ENCODE measurements at places on chromosomes 7 and 10.

- DNase-seq = no peak
Measured at GRCh38 chr10:126065751-126066377, 169.5 kb downstream of the FANK1 start.

DNA sequence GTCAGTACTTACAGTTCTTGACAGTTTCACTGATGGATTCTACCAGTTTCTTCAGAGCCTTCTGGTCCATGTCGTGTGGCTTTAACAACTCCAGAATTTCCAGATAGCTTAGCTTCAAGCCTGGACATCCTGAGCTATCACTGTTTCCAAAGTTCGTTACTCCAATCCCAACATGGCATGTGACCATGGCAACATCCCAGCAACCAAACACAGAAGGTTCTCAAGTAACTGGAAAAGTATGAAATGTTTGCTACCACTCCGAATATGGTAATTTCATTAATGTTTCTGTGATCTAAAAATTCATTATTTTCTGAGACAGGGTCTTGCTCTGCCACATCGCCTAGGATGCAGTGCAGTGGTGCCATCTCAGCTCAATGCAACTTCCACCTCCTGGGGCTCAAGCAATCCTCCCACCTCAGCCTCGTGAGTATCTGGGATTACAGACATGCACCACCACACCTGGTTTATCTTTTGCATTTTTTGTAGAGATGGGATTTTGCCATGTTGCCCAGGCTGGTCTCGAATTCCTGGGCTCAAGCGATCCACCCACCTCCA lies 29.3 kb downstream of the RBM48 start:
- no peak for DNase-seq

DNA sequence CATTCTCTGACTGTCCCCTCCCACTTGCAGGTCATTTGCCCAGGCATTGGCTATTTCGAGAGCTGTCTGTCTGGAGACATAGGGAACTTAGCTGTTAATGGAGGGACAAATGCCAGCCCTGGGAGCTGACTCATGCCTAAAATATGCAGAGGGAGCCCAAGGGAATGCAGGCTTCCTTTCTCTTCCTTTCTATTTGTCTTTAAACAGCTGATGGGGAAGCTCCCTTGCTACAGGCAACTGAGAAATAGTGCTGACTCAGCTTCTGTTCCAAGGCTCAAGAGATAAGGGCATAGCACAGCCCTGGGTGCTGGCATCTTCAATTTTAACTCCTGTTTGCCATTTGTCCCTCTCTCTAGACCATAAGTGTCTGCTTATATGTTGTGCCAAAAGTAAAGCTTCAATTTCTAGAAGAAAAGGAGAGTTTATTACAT lies 82.7 kb upstream of the C1GALT1 start:
- peak; percentile 99 for DNase-seq

GRCh38 chr7:1558841-1559625 lies 3.0 kb upstream of the TMEM184A start:
- no peak for DNase-seq

- no peak for DNase-seq
Measured at GRCh38 chr10:31062856-31063255, 31.2 kb upstream of the ZNF438 start.

GRCh38 chr7:149300620-149301285 lies 38.8 kb downstream of the ZNF783 start:
- DNase-seq = no peak

DNA sequence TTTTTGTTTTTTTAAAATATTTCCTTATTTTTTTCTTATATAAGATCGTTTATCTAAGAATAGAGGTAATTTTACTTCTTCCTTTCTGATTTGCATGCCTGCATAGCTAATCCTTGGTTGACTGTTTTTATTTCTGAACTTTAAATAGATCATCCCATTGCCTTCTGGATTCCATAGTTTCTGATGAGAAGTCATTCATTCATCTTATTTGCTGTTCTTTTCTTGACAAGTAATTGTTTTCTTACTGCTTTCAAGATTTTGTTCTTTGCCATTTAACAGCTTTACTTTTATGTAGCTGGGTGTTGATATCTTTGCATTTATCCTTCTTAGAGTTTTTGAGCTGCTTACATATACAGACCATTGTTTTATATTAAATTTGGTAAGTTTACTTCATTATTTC lies 437.9 kb downstream of the SDK1 start:
- peak; percentile 13 for DNase-seq

- DNase-seq = no peak
Measured at GRCh38 chr7:38942431-38943051, 33.5 kb upstream of the VPS41 start.

DNA sequence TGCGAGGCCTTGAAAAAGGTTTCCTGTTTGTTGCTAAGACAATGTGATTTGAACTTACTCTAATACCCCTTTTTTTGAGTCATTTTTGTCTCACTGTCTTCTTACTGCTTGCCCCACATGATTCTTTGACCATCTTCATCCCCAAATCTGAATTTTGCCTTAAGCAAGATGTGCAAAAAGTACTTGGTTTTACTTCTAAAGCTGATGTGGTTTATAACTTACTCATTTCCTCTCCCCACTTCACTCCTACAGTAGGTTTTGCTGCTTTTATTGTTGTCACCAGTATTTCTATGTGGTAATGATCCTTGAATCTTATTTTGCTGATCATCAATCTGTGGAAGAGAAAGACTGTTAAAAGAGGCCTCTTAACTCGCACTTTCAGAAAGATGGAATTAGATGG lies 396.4 kb downstream of the SDK1 start:
- no peak for DNase-seq

- DNase-seq = no peak
Measured at GRCh38 chr10:132886211-132887099, 55.9 kb downstream of the CFAP46 start.

DNA sequence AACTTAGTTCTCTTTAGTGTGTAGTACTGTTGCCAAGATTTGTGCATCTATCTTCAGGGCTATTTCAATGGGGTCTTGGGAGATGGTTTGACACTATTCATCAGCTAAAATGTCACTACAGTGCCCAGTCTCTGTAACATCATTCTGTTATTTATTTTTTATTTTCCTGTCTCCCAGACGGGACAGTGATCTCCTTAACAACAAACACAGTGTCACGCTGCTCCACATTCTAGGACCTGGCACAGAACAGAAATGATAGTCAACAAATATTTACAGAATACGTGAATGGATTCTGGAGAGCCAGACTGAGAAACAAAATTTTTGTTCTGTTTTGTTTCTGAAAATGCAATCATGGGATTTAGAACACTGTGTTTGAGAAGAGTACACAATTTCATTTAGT lies 937.7 kb upstream of the LRRN3 start:
- DNase-seq = no peak

GRCh38 chr10:43352951-43353350 lies 18.5 kb upstream of the FXYD4 start:
- DNase-seq = no peak

- no peak for DNase-seq
Measured at GRCh38 chr10:78991187-78991586, 77.6 kb upstream of the ZMIZ1 start.

GRCh38 chr10:71213761-71214440 lies 1.5 kb downstream of the UNC5B start:
- DNase-seq = peak; percentile 26

- DNase-seq = no peak
Measured at GRCh38 chr7:8160779-8161345, 101.1 kb downstream of the ICA1 start.

DNA sequence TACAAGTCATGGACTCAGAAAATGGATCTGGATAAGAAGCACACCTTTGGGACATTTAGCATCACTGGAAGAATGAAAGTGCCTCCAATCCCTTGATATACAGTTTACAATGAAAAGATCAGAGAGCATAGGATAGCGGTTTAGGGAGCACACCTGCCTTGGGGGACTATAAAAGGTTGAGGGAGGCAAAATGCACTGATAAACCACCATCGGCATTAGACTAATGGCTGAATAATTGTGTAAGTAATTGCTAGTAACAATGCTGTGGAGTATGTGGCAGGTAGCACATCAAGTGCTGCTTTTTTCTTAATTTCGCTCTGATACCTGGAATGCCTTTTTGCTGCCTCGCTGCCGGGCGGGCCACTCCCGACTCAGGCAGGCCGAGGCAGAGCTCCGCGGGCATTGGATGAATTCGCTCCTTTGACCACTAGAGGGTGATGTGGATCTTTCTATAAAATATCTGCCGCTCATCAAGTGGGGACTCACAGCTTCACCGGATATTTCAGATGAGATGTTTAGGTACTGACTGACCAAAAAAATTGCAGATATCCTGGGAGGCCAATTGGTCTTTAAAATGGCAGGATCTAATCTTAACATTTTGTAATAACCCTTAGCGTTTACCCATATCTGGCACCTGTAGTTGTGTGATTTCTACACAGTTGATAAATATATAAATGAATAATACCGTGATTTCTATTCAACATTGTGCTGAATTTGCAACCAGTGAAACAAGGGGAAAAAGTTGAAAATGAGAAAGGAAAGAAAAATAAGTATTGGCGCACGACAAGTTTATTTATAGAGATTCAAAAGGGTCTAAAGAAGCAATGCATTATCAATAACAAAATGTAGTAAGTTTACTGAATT lies 116.8 kb upstream of the PRSS1 start:
- DNase-seq = peak; percentile 83

GRCh38 chr7:85928500-85928899 lies 715.2 kb upstream of the GRM3 start:
- DNase-seq = no peak

DNA sequence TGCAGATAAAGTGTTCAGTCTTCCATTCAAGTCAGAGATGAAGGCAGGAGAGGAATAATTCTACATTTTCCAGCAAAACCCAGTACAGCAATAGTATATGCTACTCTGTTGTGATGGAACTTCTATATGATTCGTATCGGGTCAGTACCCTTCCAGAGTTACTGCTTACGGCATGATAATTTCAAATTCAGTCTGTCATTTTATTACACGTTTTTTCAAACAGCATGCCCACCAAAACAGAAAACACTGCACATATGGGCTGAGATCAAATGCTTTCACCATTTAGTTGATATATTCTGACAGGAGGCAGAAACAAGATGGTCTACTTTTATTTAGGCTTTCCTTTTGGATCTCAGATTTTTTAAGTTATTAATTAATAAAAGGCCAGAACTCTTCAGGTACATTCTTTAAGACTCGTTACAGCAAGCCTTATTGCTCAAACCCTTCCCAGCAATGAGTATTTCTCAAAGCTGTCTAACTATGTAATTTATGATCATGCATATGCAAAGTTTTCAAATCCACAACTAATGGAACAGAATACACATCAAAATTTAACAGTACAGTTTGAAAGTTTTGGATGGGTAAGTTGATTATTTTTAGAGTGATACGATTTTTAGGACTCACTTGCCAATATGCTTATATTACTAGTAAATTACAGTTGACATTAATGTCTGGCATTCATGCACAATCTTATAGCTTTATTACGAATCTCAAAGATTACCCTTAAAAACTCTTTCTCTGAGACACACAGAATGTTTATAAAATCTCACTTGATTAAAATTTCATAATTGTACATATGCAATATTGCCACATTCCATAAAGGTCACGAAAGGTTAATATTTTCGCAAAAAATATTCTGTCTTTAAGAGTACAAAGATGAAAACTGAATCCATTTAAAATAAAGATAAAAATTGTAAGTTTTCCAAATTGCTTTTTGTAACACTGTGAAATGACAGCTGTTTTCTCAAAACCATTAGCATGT lies 91.0 kb downstream of the ANK3 start:
- DNase-seq = no peak

GRCh38 chr10:85645926-85646711 lies 720.5 kb downstream of the GRID1 start:
- DNase-seq = peak; percentile 71

DNA sequence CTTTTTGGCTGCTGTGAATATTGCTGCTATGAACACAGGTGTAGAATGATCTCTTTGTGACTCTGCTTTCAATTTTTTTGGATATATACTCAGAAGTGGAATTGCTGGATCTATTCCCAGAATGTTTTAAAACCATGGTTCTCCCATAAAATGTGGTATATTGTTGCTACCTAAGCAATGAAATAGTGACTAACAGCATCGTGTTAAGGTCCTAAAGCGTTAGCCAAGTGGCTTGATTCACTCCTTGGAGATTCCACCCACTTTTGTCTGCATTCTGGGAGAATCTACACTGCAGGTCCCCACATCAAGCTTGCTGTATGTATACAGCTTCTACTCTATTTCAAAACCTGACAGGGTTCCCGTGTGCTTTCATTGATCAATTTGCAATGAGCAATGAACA lies 105.6 kb downstream of the CDK6 start:
- DNase-seq = no peak

- DNase-seq = no peak
Measured at GRCh38 chr7:28645866-28646265, 233.5 kb downstream of the CREB5 start.

- DNase-seq = no peak
Measured at GRCh38 chr7:11609096-11609670, 222.8 kb downstream of the THSD7A start.

- no peak for DNase-seq
Measured at GRCh38 chr7:75689246-75690099, 49.3 kb downstream of the HIP1 start.

GRCh38 chr7:63071396-63071795 lies 927.3 kb upstream of the ZNF722 start:
- DNase-seq = no peak

DNA sequence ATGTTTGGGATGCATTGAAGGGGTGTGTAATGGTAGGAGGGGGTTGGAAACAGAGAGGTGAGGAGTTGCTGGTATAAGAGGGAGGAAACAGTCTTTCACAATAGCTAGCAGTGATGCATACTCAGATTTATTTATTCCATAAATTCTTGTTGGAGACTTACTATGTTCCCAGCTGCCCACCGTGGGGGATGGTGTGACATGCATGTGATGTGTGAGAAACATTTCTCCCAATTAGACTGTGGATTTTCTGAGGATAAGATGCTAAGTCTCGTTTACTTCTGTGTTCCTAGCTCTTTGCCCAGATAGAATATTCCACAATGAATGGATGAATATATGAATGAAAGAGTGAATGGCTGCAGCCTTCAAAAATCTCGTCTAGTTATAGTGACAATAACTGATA lies 23.0 kb upstream of the NEUROD6 start:
- DNase-seq = no peak
